Activated T-helper 1 cell treated with anti-CD3 and anti-CD28 coated beads, Interleukin-2, amount 50 U/mL, for 16 hours (primary cell): ENCODE measurements at places on chromosomes 4 and X.

DNA sequence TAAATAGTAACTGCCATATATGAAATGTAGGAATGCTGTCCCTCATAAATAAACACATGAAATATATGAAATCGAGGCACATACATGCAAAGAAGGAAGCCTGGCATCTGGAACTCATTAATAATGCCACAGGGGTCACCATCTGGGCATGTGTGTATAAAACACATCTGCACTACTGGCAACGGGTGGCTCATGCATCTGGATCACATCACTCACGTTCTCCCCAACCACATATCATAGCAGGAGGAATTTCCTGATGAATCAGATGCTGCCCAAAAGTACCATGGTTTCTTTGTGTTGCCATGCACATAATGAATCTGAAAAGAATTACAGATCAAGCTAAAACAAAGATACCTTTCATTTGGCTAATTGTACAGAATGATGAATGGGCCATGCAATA lies 28.6 kb downstream of the RNF175 start:
- DNase-seq = no peak

- DNase-seq = no peak
Measured at GRCh38 chrX:136021903-136022302, 36.7 kb downstream of the SLC9A6 start.

- DNase-seq = no peak
Measured at GRCh38 chr4:80097400-80098177, 24.6 kb upstream of the ANTXR2 start.

GRCh38 chrX:56733459-56734046 lies 4.5 kb downstream of the NBDY start:
- no peak for DNase-seq

DNA sequence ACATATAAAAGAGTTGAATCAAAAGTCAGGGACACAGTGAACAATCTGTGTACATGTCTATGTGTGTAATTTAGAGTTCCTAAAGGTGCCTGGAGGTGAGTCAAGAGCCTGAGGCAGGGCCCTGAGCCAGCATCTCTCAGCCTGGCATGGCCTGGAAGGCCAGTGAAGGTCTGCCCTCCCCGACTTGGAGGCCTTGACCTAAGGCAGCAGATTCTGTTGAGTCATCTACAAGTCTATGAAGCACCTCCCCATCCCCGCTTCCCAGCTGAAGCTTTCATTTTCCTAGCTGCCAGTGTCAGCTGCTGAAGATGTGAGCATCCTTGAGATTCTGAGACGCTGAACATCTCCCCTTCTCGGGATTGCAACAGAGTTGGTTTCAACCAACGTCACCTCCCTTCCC lies 583.9 kb downstream of the BCOR start:
- DNase-seq = no peak

DNA sequence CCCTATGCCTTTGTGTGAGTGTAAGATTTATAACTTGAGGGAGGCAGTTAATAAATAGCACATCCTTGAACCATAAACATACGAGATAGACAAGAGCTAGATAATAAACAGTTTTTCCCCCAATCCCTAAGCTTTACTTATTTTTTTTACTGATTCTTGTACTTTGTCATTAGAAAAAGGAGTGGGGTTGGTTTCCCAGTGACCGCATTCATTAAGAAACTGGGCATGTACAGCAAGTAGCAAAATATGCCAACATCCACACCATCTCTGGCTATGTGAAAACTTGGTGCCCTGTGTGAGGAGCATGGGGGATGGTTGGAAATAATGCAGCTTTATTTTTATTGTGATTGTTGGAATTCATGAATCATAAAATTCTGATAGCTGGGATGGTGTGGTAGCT lies 176.2 kb downstream of the CBR4 start:
- DNase-seq = no peak

DNA sequence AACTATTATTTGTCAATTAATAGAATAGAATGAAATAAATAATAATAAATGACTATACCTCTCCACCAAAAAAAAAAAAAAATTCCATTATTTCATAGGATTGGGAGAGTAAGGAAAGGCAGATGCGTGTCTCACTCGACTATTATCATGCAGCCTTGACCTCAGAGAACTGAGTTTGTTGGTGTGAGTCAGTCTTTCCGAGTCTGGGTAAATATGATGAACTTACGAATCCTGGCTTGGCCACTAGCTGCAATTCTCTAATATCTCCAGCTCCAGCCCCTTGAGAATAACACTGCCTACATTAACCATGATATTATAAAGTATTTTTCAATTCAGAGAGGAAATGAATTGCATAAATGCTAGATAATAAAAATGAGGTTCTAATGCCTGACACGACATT lies 46.6 kb upstream of the DHX15 start:
- no peak for DNase-seq

- DNase-seq = no peak
Measured at GRCh38 chr4:30586850-30587249, 133.3 kb upstream of the PCDH7 start.

GRCh38 chr4:32106767-32107166 lies 1386.6 kb downstream of the PCDH7 start:
- DNase-seq = no peak

- DNase-seq = no peak
Measured at GRCh38 chr4:3792813-3793212, 26.6 kb downstream of the ADRA2C start.

DNA sequence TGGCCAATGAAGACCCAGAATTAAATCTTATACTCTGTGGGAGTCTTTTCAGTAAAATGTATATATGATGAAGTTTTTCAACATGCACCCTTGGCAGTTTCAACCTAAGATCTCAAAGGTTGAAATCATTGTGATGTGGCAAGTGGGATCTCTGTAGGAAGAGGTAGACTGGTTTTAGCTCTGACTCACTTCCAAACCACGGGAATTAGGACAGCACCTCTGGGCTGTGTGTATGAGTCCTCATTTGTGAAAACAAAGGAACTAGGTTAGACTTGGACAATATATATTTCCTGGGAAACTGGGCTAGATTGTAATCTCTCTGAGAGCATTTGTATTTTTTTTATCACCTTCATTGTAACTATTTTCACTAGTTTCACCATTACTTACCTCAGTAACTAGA lies 333.0 kb downstream of the ADGRL3 start:
- DNase-seq = no peak

DNA sequence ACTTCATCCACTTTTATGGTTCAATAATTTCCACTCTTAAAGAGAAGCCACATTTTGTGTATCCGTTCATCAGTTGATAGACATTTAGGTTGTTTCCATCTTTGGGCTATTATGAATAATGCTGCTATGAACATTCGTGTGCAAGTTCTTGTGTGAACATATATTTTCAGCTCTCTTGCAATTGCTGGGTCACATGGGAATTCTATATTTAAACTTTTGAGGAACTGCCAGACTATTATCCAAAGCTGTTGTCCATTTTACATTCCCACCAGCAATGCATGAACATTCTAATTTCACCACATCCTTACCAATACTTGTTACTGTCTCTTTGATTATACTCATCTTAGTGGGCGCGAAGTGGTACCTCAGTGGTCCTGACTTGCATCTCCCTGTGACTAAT lies 61.9 kb downstream of the NR3C2 start:
- no peak for DNase-seq

DNA sequence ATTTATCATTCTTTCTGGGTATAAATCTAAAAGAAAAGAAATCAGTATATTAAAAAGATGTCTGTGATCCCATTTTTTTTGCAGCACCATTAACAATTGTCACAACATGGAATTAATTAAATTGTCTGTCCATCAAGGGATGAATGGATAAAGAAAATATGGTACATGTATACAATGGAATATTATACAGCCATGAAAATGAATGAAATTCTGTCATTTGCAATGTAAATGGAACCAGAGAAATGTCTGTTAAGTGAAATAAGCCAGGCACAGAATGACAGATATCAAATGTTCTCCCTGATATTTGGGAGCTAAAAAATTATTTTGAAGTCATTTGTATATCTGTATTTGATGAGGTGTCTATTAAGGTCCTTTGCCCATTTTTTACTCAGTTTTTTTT lies 77.1 kb upstream of the NDST4 start:
- DNase-seq = no peak

DNA sequence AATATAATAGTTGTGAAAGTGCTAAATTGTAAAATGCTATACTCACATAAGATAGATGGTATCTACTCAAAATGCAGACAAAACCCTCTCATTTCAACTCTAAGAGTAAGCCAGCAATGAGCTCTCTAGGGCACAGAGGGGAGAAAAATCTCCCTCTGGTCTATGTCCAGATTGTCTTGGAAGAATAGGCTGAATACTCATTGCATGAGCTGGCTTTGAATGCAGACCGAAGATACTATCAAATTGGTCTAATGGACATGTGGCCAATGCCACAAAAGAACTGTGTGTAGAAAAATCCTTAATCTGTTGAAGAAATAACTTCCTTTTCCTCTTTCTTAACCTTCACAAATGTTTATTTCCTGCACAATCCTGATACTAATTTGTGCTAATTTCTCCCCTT lies 3.5 kb downstream of the ZXDA start:
- DNase-seq = no peak

DNA sequence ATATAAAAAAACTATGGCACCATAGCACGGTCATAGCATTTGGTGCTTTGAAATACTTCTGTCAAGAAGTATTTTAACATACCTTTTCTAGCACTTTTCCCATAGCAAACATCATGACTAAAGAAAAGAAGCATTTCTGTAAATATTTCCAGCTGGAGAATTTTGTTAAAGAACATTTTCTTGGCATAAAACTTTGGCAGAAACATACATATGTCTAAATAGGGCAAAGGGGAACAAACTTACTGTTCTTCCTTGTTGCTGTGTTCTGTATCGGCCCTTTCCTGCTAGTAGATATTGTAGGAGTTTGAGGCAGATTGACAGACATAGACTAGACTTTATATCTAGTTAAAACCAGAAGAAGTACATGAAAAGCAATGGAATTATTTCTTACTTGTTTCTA lies 2368.5 kb downstream of the PCDH7 start:
- DNase-seq = no peak

- no peak for DNase-seq
Measured at GRCh38 chrX:88558421-88558820, 188.6 kb upstream of the CPXCR1 start.

DNA sequence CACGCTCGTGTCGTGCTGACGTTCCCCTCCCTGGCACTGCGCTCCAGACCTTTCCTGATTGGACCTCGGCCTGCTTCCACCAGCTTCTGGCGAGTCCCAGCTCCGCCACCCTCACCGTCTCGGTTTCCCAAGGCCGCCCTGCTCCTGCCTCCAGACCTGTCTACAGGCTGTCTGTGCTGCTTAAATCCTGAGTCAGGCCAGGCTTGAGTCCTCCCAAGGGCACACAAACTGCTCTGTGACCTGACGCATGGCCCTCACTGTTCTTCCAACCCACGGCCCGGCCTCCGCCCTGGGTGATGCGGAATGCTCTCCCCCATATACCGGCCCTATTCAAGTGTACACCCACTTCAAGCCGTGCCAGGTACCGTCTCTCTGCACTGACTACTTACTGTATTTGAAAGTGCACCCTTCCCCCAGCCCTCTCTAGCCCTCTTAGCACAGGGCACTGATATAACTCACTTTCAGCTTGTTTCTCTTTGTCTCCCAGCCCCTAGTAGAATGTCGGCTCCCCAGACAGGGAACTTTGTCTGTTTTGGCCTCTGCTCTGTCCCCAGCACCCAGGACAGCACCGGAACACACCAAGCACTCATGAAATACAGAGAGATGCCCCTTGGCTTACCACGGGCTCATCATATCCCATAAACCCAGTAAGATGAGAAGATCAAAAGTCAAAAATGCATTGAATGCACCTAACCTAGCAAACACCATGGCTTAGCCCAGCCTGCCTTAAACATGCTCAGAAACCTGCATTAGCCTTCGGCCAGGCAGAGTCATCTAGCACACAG lies 63.1 kb upstream of the AFAP1 start:
- DNase-seq = no peak

DNA sequence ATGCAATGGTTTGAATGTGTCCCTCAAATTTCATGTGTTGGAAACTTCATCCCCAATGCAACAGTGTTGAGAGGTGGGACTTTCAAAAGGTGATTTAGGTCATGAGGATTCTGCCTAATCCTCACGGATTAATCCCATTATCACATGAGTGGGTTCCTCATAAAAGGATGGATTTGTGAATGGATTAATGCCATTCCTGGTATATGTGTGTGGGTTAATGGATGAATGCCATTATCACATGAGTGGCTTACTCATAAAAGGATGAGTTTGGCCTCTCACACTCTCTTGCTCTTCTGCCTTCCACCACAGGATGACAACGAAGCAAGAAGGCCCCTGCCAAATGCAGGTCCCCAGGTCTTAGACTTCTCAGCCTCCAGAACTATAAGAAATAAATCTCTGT lies 30.5 kb upstream of the NEUROG2 start:
- DNase-seq = no peak

DNA sequence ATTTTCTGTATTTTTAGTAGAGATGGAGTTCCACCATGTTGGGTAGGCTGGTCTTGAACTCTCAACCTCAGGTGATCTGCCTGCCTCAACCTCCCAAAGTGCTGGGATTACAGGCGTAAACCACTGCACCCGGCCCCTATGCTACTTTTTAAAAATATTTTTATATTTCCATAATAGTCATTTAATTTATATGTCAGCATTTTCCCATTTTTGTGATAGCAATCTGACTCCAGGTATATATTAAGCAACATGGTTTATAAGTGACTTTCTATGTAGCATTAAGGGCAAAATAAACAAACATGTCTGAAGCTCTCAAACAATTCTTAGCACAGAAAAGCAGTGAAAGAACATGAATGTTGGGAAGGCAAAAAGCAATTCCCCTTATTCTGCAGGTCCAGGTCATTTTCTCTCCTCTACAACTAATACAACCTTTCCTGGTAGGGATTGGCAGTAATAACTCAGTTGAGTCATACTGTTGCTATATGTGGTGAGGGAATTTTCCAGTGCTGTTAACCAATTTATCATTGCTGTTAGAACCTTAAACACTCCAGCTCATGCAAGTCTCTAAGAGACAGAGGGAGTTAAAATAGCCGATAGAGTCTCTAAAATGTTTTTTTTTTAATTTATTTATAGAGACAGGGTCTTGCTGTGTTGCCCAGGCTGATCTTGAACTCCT lies 24.0 kb downstream of the SMIM14 start:
- DNase-seq = no peak

DNA sequence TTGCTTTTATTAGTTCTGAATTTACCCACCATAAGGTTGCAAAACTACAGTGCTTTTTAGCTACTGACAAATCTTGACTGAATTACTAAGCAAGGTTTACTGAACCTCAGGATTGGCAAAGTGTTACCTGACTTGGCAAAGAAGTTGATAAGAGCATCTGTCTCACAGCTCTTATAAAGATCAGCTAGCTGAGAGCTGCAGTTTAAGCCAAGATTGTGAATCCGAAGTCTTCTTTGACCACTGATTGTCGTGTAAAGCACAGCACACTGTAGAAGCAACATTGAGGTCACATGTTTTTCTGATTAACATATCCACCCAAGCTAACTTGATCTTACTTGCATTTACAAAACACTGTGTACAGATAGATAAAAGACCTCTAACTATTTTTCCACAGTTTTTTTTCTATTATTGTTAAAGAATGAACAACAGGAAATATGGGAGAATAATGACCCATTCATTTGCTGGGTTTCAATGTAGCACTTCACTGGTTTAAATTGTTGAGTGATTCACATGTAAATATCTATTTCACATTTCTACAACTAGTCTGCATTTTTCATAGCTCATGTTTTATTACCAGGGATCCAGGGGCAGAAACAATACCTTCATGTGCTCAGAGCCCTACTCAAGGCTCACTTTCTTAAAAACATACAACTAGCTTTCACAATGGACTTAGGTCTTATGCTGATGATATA lies 54.0 kb downstream of the METTL14 start:
- no peak for DNase-seq

GRCh38 chr4:141638230-141638629 lies 1.8 kb downstream of the IL15 start:
- DNase-seq = no peak
